Cortex of kidney (tissue), 1 donor: ENCODE measurements at places on chromosomes 13 and 19.

DNA sequence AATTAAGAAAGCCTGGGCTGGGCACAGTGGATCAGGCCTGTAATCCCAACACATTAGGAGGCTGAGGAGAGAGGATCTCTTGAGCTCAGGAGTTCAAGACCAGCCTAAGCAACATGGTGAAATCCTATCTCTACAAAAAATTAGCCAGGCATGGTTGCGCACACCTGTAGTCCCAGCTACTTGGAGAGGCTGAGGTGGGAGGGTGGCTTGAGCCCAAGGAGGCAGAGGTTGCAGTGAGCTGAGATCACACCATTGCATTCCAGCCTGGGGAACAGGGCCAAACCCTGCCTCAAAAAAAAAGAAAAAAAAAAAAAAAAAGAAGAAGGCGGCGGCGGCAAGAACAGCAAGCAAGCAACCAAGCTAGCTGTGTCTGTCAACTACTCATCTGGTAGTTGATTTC is 26.7 kb downstream of the TSC22D1 start:
- DNase-seq = no peak

- no peak for DNase-seq
Measured at GRCh38 chr13:21232599-21232998, 56.1 kb downstream of the MRPL57 start.

DNA sequence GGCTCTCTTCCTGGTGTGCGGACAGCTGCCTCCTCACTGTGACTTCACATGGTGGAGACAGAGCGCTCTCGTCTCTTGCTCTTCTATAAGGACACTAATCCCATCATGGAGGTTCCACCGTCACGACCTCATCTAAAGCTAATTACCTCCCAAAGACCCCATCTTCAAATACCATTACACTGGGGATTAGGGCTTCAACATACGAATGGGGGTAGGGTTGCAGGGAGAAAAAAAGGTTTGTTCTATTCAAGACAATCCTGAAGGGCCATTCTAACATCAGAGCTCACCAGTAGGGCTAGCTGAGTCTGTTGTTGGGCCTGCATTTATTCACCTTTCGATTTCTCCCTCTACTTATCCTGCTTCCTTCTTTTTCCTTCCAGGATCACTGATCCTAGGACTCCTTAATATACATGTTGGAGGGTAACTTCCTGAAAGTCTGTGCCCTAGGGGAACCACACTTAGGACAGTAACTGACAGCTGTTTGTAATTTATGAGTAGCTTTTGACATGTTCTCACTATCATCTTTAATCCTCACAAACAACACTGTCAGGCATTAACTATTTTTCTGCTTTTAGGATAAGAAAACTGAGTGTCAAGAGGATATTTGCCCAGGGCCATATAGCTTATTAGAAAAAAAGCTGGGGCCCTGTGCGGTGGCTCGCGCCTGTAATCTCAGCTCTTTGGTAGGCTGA is 18.8 kb upstream of the GTF2F2 start:
- no peak for DNase-seq

DNA sequence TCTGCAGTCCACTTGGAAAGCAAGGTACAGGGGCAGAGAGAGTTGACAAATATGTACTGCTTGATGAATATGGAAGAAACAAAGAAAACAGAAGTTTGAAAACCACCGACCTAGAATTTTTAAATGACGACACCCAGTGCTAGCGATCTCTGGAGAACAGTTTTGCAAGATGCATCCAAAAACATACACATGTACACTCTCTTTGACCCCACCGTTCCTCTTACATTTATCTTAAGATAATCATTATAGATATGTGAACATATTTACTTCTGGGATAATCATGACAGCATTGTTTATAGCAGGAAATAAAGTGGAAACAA is 40.8 kb upstream of the IGSF23 start:
- DNase-seq = no peak

- no peak for DNase-seq
Measured at GRCh38 chr13:76756451-76756850, 129.8 kb downstream of the KCTD12 start.
